ENCODE measurements at places on chromosomes 1 and 21.

DNA sequence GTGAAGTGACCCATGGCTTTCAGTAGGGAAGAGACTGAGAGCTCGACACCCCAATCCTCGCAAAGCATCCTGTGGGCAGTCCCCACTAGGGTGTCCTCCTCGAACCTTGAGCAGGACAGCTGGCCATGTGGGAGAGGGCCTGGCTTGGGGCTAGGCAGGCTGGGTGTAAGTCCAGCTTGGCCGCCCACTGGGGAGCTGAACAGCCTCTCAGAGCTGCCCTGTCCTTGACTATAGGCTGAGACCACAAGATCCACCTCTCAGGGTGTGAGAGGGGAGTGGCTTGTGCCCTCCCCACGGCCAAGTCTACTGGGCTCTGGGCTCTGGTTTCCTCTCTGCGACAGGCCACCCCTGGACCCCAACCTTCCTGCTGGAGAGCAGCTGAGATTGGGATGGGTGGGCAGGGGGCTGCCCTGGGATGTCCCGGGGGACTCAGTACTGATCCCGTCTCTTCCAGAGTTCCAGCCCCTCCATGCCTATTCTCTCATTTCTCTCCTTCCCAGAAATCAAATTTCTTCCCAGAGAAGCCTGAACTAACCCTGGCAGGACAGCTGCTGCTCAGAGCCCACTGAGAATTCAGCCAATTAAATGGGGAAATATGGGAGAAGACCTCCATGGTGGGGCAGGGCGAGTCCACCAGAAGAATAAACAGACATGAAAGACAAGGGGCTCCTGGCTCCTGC lies 282.9 kb downstream of the PTPRU start:
- DNase-seq: no peak

DNA sequence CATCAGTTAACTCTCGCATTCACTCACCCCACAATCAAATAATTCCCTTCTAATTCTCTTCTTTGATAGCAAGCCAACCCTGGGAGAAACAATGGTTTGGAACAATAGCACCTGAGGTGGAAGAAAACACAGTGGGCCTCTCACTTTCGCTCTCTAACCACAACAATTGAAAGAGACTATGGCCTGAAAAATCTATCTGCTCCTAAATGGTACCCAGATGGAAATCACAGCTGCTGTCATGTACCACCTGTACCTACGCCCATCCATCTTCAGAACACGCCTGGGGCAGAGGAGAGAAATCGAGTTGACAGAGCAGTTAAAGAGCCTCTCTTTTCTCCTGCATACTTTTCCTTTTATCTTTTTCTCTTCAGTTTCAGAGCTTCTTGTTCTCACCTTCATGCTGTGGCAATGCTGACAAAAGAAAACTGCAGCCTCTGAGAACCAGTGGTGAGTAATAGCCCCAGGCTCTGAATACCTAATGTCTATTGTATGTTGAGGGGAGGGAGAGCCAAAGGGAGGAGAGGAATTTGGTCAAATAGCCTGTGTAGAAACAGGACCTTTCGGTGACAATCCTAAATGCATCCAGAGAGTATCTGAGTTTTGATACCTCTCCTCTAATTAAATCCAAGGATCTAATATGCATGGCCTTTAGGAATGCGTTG lies 57.7 kb downstream of the ZC3H11B start:
- no peak for DNase-seq

GRCh38 chr1:230867903-230868735 lies at the start of gene C1orf198:
Gene C1orf198 (minus strand): TSS chr1:230868521. CDS start chr1:230868512, 9 bp downstream.
- peak; percentile 55 for DNase-seq

- DNase-seq: no peak
Observed at GRCh38 chr1:179146476-179146875, 64.6 kb downstream of the TOR3A start.

- DNase-seq: no peak
Observed at GRCh38 chr1:198686069-198686728, 47.4 kb downstream of the PTPRC start.

DNA sequence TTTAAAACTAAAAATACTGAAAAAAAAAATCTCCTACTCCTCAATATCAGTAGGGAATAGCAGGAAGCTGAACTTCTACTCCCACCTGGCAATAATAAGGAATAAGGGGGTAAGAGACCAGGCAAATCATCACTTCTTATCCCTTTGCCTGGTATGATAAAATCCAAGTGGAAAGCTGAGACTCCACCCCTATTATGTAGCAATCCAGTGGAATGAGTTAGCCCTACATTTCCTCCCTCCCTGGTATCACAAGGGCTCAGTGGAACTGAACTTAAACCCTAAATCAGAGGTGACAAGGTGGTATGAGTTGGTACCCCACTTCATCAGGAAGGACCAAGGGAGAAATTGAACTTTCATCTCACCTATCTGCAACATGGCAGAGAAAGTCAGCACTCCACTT lies 25.7 kb downstream of the TRIM33 start:
- DNase-seq: no peak

DNA sequence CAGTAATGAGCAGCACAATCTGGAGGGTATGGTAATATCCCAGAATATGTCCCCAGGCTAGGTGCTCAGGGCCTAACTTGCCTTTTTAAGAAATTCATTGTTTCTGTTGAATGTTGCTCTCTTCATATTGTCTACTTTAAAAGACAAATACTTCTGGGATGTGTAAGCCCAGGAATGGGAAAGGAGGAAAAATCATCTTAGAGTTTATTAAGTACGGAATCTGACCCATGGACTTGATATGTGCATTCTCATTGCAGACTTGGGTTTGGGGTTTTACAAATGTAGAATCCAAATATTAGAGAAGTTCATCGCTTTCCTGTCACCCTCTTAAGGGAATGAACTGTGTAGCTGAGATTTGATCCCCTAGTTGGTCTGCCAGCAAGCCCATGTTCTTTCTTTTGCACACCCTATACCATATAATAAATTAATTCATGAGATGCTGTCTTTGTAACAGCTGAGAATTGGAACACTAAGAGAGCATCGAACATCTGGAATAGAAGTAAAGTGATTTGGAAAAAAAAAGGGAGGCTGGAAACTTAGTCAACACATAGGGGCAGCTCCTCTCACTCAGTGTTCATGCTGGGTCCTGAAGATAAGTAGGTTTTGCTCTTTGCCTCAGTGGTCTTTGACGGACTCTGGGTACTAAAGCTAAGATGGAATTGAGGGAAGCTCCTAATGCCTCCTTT lies 235.8 kb upstream of the C1orf105 start:
- no peak for DNase-seq

GRCh38 chr1:48040154-48040553 lies 43.0 kb upstream of the TRABD2B start:
- DNase-seq: no peak

GRCh38 chr21:26969971-26970725 lies 3.3 kb upstream of the ADAMTS5 start:
- no peak for DNase-seq

- DNase-seq: no peak
Observed at GRCh38 chr1:27360159-27361043, 6.4 kb downstream of the MAP3K6 start.

DNA sequence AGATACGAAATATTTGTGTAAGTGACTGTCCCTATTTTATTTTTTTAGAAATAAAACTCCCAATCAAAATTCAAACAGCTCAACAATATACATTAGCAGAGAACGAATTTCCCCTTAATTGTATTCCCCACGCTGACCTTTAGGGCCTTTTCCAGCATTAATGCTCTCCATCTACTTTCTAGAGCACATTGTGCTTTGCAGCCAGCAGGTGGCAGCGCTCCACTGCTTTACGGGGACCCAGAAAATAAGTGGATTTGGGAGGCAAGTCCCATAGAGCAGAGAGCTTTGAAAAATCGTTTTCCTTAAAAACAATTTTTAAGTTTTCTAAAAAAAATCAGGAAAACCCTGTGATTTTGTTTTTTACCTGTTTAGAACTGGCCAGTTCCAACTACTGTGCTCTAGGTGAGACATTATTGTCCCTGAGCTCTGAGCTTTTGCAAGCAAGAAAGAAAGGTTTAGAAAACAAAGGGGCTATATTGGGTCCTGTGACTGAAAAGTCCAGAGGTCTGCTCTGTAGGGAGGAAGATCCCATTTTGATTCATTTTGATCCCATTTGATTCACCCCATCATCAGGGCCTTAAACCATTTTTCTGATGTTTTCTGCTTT lies 144.4 kb upstream of the ZNF644 start:
- no peak for DNase-seq

GRCh38 chr1:216224233-216224632 lies 199.0 kb downstream of the USH2A start:
- DNase-seq: no peak

DNA sequence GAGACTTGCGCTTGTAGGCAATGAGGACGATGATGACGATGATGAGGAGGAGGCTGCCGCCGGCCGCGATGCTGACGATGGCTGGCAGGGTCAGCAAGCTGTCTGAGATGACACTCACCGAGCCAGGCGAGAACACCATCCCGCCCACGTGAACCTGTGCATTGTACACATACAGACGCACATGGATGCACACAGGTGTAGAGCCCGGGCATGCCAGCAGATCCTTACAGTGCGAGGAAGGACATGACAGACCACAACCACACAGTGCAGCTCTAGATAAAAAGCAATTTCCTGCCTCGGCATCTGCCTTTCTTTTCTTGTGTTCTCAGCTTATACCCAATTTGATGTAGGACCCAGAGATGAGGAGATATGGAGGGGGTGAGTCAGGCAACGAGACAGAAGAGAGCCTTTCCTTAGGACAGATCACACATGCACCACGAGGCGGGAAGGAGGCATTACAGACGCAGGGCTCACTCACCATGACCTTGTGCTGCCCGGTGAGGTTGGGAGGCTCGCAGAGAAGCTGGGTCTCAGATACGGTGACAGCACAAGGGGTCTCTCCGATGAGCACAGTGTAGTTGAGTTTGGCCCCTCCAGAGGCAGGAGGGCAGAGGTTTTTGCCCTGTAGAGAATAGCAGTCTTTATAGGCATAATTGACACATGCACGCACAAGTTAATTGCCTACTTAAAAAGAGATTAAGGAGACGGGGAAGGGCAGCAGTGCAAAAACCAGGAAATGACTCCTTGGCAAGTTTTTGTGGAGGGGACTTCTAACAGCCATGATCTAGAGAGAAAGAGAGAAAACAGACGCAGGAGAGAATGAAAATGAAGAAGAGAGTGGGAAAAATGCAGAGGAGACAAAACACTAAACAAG lies 133.9 kb upstream of the CD34 start:
- no peak for DNase-seq

DNA sequence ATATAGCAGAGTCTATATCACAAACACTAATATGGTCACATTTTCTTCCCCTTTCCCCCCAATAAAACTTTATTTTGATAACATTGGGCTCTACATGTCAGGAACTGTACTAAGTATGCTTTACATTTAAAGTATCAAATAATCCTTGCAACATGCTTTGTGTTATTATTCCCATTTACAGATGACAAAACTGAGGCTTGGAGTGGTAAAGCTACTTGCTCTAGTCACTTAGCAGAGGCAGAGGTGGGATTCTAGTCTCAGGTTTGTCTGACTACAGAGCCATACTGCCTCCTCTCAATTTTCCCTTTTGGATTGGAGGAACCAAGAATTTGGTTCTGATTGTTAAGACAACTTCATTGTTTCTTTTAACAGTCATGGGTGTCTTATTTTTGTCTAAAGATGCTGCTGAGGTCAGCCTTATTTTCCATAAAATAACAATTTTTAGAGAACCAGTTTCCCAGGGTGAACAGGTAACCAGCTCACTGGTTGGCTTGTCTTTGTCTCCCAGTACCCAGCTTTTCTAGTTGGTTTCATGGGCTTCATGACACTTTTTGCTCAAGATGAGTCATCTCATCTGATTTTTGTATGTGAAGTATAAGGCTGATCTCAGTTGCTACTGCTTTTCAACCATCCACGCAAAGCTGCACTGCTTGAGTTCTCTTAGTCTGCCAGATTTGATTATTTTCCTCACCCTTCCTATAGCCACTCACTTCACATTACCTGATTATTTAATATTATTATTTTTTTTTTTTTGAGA lies 81.0 kb upstream of the ARID1A start:
- DNase-seq: no peak

- DNase-seq: no peak
Observed at GRCh38 chr1:110690709-110691365, 16.1 kb upstream of the KCNA3 start.

- no peak for DNase-seq
Observed at GRCh38 chr1:26045722-26046245, at the start of gene SLC30A2. Gene SLC30A2 (minus strand): TSS chr1:26046118. CDS start chr1:26045896, 222 bp downstream.

Measured in stimulated activated CD8-positive, alpha-beta memory T cell treated with anti-CD3 and anti-CD28 coated beads, Interleukin-15, amount 100 ng/mL, for 24 hours (primary cell).